CD8-positive, alpha-beta memory T cell (primary cell): ENCODE measurements at places on chromosomes 12 and 14.

- no peak for DNase-seq
These were observed 2.0 kb downstream of the CRY1 start for GRCh38 chr12:107091381-107091780.

DNA sequence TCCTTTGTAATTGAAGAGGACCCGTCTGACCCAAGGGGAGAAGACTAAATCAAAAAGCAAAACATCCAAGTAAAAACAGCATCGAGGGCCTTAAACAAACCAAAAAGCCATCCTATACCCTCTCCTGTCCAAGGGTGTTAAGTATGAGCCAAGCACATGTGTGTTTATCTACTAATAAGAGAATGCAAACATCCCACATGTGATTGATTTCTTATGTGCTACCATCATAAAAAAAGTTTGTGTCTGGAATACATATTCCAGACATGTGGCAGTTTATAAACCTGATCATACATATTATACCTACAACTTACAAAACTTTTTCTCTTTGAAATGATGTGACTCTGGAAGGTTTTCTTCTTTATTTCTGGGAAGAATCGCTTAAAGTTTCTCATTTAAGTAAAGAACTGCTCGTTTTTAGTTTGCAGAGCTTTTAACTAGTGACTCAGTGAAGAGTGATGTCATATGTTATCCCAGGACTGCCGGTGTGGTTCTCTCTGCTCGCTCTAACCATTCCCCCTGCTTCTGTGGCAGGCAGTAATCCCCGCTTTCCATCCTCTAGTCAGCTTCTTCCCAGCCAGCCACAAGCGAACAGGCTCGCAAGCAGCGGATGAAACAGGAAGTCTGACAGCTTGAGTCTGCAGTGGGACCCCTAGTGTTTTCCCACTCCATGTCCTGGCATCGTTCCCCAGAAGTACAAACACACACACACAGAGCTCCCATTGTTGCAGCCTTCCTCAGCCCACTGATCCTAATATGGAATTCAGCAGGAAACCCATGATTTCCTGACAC, 431 bp upstream of the RHOJ start:
- no peak for DNase-seq

GRCh38 chr12:65647074-65647473, 177.2 kb upstream of the HMGA2 start:
- no peak for DNase-seq

DNA sequence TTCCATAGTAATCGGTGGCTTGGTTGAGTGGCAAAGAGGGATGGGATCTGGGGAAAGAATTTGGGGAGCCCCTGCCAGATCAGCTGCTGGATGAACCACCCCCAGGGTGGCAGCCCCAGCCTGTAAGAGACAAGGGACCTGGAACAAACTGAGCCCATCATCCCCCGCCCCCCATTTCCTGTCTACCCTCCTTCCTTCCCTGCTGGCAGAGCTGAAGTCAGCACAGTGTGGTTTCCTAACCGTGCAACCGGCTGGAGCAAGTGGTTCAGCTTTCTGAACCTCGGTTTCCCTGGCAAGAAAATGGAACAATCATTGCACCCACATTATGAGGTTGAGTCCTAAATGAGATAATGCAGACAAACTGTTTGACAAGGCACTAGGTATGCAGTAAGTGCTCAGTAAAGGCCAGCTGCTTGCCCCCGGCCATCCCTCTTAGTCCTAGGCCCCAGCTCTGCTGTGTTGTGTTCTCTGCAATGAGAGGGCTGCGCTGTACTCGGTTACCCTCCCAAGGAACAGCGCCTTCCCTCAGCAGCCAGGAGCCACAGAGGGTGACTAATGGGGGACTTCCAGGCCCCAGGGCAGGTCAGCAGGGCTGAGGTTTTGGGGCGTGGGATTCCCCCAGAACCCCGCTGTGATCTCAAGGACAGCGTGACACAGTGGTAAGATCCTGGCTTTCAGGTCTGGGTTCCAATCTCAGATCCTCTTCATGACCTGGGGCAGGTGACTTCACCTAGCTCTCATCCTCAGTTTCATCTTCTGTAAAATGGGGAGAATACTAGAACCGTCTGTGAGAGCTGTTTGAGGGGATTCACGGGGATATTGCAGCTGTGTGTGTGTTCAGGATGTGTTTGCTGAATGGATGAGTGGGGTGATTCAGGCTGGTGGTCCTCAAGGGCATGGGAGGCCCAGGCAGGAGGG, 16.5 kb downstream of the SELPLG start:
- DNase-seq: peak; percentile 70
